Esophagus squamous epithelium (tissue), 5 donors: ENCODE measurements at places on chromosomes 7 and 10.

DNA sequence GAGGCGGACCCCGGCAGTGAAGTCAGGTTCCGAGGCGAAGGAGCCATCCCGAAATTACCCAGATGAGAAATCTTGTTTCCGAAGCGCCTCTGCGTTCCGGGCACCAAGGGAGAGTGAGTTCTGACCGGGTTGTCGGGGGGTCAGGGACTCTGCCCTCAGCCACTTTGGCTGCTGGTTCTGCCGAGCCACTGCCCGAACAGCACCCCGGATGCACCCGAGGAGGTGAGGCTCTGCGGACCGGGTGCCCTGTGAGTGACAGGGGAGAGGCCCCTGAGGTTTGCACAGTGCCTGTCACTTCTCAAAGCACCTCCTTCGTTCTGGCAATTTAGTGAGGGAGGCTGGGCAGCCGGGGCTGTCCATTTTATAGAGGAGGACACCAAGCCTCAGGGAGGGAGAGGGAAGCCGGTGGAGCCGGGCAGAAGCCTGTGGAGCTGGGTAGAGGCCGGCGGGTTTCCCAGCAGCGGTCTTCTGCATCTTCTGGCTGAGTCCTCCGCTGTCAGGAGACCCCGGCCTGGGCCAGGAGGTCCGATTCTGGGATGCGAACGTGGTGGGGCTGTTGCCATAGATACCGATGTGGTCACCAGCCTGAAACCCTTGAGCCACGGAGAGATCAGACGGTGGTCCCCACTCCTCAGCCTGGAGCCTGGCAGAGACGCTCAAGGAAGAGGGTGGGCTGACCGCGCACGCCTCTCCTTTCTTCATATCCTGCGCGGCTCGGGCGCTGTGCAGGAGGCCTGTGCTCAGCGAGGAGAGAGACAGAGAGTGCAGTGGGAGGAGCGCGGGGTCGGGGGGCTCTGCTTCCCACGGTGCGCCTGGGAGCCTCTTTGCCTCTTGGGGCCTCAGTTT lies 18.9 kb upstream of the SHH start:
- no peak for DNase-seq

DNA sequence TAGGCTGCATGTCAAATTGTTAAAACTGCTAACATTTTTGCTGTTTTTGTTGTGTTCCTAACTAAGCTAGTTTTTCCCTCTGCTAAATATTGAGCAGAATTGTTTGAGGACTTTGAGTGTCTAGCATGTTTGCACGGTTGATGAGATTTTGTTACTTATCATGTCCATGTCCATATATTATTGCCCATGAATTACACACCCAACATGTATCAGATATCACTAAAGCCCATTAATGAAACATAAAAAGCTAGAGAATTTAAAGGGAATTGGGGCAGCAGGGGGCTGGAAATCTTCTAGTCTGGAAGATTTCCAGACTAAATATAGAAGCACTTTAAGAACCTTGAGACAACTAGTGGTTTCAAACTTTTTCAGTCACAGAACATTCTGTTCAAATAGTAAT lies 197.7 kb downstream of the SNX10 start:
- no peak for DNase-seq

- DNase-seq = no peak
Observed at GRCh38 chr7:134799377-134799776, 19.9 kb downstream of the CALD1 start.

GRCh38 chr10:8138471-8138870 lies 84.0 kb downstream of the GATA3 start:
- no peak for DNase-seq

DNA sequence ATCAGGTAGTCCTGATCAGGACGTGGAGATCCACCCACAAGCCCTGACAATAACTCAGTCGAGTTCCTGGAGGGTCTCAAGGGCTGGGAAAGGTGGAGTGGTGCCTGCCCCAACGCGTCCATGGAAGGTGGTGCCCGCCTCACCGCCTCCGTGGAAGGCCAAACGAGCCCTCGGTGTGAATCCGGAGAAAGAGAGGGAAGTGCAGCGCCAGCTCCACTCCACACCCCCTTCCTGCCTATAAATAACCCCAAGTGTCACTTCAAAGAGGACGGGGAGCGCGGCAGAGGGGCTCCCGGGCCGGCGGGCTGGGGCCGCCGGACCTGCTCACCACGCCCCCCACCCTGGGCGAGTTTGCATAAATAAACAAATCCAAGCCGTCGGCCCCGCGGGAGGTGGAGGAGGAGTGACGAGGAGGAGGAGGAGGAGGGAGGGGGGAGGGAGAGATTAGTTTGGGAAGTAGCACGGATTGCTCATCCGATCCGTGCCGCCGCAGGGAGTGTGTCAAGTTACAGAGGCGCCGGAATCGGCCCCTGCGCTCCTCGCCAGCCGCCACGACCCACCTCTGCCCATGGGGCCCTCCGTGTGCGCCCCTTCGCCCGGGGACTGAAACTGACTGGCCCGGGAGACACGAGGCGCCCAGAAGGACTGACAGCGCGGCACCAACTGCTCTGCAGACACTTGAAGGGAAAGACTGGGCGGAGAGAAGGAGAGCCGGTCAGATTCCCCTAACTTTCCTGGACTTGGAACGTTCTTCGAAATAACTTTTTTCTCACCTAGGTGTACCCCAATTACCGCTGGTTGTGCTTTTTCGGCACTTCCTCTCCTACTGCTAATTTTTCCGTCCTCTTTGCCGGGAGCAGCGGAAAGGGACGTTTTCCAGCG lies at the start of gene COL13A1:
COL13A1 (plus strand) TSS at position 473 of the 882 bp plus-strand sequence. CDS start 518 bp downstream, outside the sequence.
- no peak for DNase-seq

- DNase-seq = no peak
Observed at GRCh38 chr7:8751557-8752231, 318.3 kb downstream of the NXPH1 start.

GRCh38 chr7:73635428-73636200 lies 11.3 kb upstream of the MLXIPL start:
- DNase-seq = no peak

GRCh38 chr7:130733931-130734814 lies at the start of gene KLF14:
TSS of gene KLF14 (minus strand) at chr7:130734207. CDS start at chr7:130734033, 174 bp downstream.
- no peak for DNase-seq

- no peak for DNase-seq
Observed at GRCh38 chr7:145584401-145584800, 532.2 kb upstream of the CNTNAP2 start.

- DNase-seq = no peak
Observed at GRCh38 chr7:96686305-96686704, 23.3 kb downstream of the SEM1 start.

GRCh38 chr7:82925331-82925730 lies 237.4 kb downstream of the PCLO start:
- DNase-seq = no peak

- DNase-seq = no peak
Observed at GRCh38 chr7:32427769-32428291, 62.4 kb downstream of the LSM5 start.

- no peak for DNase-seq
Observed at GRCh38 chr10:51960494-51960895, 261.1 kb upstream of the CSTF2T start.

- DNase-seq = no peak
Observed at GRCh38 chr10:126137562-126138221, 241.3 kb downstream of the FANK1 start.

DNA sequence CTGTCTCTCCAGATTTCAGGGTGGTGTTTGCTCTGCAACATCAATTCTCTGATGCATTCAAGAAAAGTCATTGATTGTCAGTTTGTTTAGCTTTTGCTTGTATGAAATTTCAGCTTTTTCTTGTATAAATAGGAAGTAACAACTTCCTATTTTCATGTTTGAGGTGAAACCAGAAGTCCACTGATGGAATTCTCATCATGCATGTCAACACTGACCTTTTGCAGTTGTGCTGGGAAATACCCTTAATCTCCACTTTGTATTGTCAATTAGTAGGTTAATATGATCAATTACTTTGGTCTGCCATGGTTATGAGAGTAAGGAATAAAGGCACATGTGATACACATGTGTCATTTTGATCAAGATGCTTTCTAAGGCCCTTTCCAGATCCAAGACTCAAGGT lies 208.8 kb upstream of the HPS1 start:
- DNase-seq = no peak

GRCh38 chr7:84339306-84339705 lies 144.7 kb upstream of the SEMA3A start:
- DNase-seq = no peak

DNA sequence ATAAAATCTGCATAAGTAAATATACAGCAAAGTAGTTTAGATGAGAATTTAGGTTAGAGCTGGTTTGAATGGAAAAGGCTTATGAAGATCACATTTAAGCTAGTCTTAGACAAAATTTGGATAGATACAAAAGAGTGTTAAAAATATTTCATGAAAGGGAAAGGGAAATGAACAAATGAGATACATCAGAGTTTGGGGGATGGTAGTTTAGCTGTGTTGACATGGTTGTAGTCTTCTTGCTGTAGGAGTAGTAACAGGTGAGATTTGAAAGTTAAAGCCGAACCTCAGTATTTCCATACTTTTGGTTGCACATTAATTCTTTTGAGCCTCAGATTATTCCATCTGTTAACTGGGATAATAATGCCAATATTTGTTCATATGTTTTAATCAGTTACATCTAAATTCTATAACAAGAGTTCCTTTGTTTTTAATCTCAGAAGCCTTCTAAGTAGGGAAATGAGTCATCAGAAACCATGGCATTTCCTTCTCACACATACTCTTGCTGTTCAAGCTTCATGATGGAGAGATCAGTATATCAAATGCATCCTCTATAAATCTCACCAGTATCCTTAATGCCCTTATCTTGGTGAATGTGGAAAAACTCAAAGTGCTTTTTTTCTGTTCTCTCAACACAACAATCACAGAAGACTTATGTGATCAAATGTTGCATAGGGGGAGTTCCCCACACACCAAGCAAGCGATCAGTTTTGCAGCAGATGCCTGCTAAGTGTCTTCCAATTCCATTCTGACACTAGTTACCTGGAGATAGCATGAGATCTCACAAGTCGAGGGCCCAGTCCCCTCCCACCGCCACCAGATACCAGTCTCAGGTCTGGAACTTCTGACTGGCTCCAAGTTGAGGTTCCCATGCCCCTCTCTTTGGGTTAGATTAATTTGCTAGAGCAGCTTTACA lies 84.7 kb downstream of the MAPK8 start:
- DNase-seq = no peak

GRCh38 chr7:74587435-74588126 lies 69.9 kb upstream of the GTF2I start:
- DNase-seq = no peak

DNA sequence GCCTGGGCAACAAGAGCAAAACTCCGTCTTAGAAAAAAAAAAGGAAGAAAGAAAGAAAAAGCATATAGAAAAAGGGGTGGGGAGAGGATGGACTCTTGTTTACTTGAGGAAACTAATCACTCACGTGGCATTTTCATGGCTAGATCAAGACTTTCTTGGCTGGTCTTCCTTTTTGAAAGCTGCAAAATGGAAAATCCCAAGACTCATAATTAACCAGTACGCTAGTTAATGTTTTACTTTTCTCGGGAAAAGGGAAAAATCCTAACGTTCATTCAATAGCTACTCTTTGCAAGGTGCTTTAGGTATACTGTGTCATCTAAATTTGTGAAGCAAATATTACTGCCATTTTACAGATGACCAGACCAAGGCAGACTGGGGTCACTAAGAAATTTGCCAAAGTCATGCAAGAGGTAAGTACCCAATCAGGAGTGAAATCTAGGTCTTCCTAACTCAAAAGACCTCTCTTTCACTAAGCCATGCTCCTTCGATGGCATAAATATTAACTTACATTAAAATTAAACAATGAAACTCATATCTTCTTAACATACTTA lies 24.4 kb downstream of the NAPEPLD start:
- DNase-seq = no peak

DNA sequence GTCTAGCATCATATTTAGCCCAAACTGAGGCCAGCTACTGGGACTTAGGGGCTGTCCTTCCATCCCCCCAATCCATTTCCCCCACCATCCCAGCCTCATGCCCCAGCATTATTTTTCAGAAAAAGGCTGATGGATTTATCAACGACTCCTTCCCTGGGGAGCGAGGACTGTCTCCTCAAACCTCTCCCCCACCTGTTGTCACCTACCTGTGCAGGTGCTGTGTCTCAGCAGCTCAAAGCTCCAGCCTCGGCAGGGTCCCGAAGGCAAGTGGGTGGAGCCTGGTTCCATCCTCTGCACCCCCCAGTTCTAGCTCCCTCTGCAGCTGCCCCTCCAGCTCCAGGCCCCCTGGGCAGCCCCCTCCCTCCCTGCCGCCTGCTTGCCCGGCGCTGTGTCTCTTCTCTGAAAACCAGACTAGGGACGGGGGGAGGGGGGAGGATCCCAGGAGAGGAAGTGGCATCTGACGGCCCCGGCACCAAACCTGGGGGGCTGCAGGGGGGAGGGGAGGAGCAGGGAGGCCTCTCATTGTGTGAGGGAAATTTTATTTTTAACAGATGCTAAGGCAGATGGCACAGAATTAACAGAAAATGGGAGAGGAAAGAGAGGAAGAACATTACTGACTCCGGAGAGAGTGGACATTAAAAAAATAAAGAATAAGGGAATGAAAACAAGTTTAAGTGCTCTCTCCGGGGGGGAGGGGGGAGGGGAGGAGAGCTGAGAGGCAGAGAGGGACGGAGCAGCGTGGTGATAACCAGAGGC lies 61.7 kb upstream of the PAX2 start:
- DNase-seq = no peak

- DNase-seq = no peak
Observed at GRCh38 chr7:43884209-43884608, 14.9 kb upstream of the MRPS24 start.

DNA sequence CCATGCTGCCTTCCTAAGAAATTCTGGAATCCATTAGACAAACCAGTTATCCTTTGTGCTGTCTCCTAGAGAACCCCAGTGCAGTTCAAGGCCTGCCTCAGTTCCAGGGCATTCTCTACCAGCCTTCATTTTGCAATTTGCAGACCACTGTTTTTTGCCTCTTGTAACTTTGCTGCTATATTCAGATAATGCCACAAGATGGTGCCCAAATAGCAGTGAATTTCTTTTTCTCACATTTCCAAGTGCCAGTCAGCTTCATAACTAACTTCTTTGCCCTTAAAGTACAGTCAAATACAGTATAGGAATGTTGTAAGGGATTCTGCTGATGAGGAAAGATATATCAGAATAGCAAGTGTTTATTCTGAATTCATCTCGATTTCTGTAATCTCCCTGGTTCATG lies 25.2 kb downstream of the LOXL4 start:
- DNase-seq = no peak

GRCh38 chr10:59376846-59377245 lies 14.5 kb upstream of the FAM13C start:
- DNase-seq = no peak
